ENCODE measurements at places on chromosomes 12 and 14.

DNA sequence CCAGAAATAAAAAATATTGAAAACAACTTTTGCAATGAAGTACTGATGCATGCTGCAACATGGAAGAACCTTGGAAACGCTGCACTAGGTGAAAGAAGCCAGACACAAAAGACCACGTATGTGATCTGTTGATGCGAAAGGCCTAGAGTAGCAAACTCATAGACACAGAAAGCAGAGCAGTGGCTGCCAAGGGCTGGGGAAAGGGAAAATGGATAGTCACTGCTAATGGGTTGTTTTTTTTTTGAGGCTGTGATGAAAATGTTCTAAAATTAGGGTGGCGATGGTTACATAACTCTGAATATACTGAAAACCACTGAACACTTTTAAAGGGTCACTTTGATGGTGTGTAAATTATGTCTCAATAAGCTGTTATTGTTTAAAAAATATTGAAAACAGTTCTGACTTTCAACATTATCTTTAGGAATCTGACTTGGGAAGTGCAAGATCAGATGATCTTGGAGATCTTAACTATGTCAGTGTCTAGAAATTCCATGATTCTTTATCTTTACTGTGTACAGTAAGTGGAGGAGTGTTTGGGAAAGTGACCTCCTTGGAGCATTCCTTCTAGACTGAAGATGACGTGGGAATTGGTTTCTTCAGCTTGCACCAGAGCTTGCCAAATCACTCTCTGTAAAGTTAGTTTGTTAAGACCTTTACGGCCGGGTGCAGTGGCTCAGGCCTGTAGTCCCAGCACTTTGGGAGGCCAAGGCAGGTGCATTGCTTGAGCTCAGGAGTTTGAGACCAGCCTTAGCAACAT is 12.4 kb downstream of the MLXIP start:
- DNase-seq: no peak

GRCh38 chr14:95758331-95758730 is 44.4 kb upstream of the TCL1A start:
- DNase-seq: no peak

DNA sequence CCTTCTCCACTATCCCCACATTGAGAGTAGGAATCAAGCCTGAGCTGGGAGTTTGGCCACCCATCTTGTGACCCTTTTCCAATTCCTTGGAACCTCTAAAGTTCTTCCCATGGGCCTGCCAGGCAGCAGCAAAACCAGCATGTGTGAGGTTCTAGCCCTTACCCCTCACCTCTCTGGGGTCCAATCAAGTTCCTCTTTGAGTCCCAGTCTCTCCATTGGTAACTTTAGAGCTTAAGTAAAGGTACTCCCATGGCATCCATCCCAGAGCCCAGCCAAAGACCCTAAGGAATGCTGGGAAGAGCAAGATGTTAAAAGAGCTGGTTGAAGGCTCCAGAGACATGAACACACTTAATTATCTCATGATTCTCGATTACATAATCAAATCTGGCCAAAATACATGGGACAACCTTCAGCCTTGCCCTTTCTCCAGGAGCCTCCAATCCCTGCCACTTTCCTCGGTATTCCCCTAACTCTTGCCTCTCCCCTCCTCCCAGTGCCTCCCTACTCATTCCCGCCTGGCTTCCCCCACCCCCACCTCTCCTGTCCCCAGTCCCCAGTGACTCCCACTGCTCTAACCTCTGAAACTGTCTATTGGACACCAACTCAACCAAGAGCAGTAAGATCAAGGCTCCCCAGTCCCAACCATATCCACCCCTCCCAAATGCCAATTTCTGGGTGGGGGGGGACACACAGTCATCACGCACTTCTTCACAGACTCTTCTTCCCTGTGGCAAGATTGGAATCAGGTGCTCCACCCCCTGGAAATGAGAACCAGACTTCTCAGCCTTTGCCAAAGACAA is 4.8 kb upstream of the TNS2 start:
- DNase-seq: no peak

- DNase-seq: no peak
These were observed 24.5 kb upstream of the PAWR start for GRCh38 chr12:79715308-79715707.

- DNase-seq: no peak
These were observed at the start of gene FZD10 for GRCh38 chr12:130162267-130162666. FZD10 (plus strand) TSS chr12:130162464; CDS start chr12:130162943, 479 bp downstream.

All from stimulated activated CD4-positive, alpha-beta T cell treated with anti-CD3 and anti-CD28 coated beads, Interleukin-15, amount 100 ng/mL, for 48 hours (primary cell).